ENCODE measurements at places on chromosomes 11 and 22. TPM values are rescaled to one million over a fixed set of nuclear protein-coding genes. Genes with fewer than 3 reads are reported as not detected.

Gene PNPLA3
- 0.39 TPM for polyA plus RNA-seq

- DNase-seq, result no peak
Observed at GRCh38 chr11:117202386-117203068, 3.4 kb downstream of the TAGLN start.

Gene F2
- not detected for polyA plus RNA-seq

- no peak for DNase-seq
Observed at GRCh38 chr22:17549183-17549582, 14.1 kb upstream of the SLC25A18 start.

GRCh38 chr22:19998232-19998951, 18.2 kb downstream of the ARVCF start:
- DNase-seq, result no peak

GRCh38 chr11:1675536-1676228, 21.3 kb upstream of the KRTAP5-6 start:
- no peak for DNase-seq

Gene SAA2
- polyA plus RNA-seq, result not detected

Gene SPDYC
- not detected for polyA plus RNA-seq

DNA sequence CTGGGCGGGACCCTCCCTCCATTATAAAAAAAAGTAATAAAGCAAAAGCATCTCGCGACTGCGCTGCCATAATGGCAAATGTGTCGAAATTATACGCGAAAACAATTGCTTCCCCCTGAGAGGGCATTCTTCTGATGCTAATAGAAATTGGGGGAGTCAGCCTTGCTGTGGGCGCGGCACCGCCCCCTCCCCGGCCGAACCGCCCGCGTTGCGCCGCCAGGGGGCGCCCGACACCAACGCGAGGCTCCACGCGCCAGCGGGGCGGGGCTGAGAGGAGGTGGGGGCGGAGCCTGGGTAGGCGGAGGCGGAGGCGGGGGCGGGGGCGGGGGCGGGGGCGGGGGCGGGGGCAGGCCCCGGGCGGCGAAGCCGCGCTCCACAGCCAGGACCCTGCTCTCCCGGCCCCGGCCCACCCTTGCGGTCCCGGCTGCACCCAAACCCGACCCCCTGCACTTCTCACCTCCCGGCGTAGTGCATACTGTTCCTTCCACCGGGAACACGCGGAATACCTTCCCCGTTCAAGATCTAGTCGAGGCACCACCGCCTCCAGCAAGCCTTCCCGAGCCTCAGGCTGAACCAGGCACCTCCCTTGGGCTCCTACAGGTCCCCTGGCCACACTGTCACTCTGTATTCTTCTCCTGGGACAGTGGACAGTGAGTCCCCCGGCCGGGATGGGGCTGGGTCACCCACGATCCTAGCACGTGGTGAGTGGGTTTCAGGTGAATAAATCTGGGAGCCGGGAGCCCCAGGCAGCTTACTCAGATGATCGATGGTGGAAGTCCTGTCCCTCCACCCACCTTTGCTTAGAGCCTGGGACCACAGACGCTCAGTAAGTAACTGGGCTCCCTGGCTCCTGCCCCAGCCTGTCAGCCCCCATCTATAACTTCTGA, 15.5 kb upstream of the UPK3A start:
- DNase-seq, result peak; percentile 90

Gene NEU3
- polyA plus RNA-seq, result 21.2 TPM

- DNase-seq, result no peak
Observed at GRCh38 chr11:93528757-93529645, 14.2 kb downstream of the SMCO4 start.

Gene POU2AF2
- not detected for polyA plus RNA-seq

Gene MRGPRX2
- polyA plus RNA-seq, result not detected

DNA sequence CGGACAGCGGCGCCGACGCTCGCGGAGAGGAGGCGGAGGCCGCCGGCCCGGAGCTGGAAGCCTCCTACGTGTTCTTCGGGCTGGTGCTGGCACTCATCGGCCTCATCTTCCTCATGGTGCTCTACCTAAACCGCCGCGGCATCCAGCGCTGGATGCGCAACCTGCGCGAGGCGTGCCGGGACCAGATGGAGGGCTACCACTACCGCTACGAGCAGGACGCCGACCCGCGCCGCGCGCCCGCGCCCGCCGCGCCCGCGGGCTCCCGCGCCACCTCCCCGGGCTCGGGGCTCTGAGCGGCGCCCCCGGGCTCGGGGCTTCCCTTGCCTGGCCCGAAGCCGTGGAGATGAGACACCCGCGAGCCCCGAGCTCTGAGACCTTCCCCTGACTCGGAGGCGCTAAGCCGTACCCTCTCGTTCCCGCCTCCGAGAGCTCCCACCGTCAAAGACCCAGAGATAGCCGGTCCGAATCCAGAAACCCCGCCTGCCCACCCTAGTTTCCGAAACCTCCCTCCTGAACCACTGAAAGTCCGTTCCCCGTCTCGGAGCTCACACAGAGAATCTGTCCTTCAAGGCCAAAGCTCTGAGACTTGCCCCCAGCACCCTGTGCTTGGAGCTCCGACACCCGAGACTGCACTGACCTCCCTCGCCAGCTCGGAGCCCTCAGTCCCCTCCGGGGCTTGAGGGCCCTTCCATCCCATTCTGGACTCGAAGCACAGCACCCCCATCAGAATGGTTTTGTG, 1.5 kb downstream of the TPBGL start:
- no peak for DNase-seq

Gene RIBC2
- 1.9 TPM for polyA plus RNA-seq

GRCh38 chr11:10663990-10664389, 29.6 kb downstream of the IRAG1 start:
- DNase-seq, result no peak

DNA sequence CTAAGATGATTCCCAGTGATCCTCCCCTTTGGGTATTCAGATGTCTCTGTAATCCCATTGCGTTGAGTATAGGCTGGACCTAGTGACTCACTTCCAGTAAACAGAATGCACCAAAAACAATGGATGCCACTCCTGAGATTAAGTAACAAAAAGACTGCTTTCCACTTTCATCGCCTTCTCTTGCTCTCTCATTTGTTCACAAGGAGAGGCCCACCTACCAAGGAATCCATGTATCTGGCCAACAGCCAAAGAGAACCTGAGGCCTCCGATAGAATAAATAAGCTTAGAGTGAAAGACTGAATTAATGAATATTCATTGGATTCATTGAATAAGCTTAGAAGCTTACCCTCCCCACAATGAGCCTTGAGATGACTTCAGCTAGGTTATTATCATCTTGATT, 454.6 kb downstream of the KCNA4 start:
- no peak for DNase-seq

Gene OR51I1
- not detected for polyA plus RNA-seq

Gene TSPAN18
- 48.1 TPM for polyA plus RNA-seq

DNA sequence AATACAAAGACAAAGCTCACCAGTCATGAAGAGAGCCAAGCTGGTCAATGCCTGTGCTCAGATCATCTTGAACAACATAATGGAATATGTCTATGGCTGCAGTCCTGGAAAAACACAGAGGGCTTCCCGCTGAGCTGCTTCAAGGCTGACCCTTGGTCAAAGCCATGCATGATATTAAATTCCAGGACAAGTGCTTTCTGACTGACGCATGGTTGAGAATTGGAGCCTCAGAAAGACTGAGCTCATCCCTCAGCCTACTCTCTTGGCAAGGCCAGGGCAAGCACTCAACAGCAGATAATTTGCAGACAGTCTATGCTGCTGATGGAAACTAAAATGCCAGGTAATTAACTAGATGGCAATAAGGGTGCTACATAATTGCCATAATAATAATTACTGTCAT, 89.2 kb downstream of the GALNT18 start:
- no peak for DNase-seq

DNA sequence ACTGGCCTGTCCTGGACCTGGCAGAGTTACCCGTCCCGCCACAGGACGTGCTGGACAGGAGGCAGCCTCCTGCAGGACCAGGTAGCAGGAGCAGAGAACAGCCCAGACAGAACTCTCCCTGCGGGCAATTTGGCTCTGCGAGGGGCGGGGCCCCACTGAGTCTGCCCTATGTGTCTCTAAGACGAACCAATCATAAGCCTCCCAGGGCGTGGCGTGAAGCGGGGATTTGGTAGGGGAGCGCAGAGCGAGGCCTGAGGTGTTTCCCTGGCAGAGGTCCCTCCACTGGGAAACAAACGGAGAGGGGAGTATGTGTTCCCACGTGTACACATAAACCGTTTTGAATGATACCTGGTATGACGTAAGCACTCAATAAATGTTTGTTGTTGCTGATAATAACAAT, 7.4 kb downstream of the CD82 start:
- no peak for DNase-seq

GRCh38 chr22:36343070-36343719, 44.6 kb downstream of the MYH9 start:
- DNase-seq, result no peak

GRCh38 chr11:87036756-87037449, 831 bp upstream of the TMEM135 start:
- no peak for DNase-seq

Gene KRTAP5-7
- not detected for polyA plus RNA-seq

GRCh38 chr11:65152122-65152521, 17.8 kb upstream of the SYVN1 start:
- DNase-seq, result no peak

Gene FAM181B
- polyA plus RNA-seq, result 0.08 TPM

DNA sequence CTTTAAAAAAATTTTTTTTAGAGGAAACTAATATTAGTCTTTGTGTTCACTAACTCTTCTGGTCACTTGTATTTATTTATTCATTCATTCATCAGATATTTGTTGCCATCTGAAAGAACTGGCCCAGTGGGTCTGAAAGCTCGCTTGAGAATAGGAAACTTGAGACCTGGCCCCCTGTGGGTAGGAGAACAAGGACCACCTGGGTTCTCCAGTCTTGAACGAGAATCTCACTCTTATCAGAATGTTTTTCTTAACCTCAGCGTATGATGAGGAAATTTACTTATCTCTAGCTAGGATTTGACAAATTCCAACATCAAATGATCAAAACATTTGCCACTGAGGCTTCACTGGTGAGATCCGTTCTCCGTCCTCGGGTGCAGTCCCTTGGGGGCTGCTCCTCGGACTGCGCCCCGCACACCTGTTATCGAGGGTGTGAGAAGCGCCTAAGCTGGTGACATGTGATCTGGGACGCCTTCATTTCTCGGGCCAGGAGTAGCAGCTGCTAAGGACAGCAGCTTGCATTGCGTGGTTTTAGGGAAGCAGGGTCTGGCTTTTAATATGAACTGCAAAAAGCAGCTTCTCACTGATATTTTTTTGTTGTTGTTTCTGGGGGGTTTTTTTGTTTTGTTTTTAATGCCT, 6.3 kb downstream of the C22orf31 start:
- DNase-seq, result no peak

Measured in hindlimb muscle (tissue), 1 donor.